T-cell (primary cell): ENCODE measurements at places on chromosomes 11 and 22. TPM values are rescaled to one million over a fixed set of nuclear protein-coding genes. Genes with fewer than 3 reads are reported as not detected.

DNA sequence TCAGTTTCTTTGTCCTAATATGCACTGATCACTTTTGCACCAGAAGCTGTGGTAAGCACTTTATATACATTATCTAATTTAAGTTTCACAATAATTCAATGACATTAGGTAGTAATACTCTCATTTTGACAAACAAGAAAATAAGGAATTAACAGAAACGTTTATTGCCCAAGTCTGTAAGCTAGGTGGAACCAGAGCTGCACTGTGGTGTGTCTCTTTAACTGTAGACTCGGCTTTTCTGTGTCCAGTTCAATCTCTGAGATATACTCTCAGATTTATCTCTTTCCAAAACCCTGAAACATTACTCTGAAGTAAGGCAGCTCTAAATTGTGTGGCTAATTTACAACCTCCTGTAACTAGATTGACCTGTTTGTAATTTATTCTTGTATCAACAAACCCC lies 101.1 kb downstream of the MUC15 start:
- no peak for DNase-seq

DNA sequence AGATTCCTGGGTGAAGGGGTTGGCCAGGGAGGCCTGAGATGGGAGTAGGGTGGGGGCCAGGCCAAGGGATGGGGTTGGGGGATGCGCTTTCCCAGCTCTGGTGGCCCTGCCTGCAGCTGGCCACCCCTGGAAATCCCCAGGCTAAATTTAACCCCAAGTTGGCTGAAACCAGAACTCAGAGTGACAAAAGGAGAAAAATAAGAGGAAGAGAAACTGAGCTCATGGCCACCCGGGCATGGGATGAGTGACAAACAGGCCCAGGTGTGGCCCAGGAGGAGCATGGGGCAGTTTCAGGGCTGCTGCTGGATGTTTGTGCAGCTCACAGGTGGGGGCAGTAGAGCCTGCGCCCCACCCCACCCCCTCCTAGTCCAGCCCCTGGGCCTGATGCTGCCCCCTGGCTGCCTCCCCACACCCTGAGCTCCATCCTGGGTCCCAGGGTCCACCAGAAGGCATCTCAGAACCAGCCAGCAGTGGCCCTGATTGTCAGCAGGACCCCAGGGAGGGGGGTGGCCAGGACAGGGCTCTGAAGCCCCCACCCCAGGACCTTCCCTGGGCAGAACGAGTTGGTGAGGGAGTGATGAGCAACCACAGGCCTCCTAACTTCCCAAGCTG lies 48.0 kb downstream of the IGLL5 start:
- no peak for DNase-seq

NOX4 gene
- not detected for total RNA-seq

PKP3 gene
- total RNA-seq, result 0.44 TPM

FOSL1 gene
- 1.6 TPM for total RNA-seq

- no peak for DNase-seq
Measured at GRCh38 chr11:121249039-121249663, 43.4 kb upstream of the SC5D start.
